ENCODE measurements at places on chromosomes 3 and 15. TPM values are rescaled to one million over a fixed set of nuclear protein-coding genes. Genes with fewer than 3 reads are reported as not detected.

Gene OSTN
- not detected for total RNA-seq

Gene SLC28A2
- not detected for total RNA-seq

Gene ROBO2
- total RNA-seq = 0.23 TPM

GRCh38 chr3:192850451-192850981, 67.1 kb downstream of the MB21D2 start:
- peak overlapping the region; percentile 3 for H3K27ac ChIP-seq
- H3K4me3 ChIP-seq = no peak overlapping the region

- DNase-seq = no peak
- no peak overlapping the region for H3K4me3 ChIP-seq
- peaks cover 3% of the 10 kb centered on the region for H3K36me3 ChIP-seq
- H3K4me1 ChIP-seq = peaks cover 8% of the 10 kb centered on the region
Measured at GRCh38 chr15:59242649-59243048, 36.0 kb downstream of the LDHAL6B start.

- no peaks in the 10 kb centered on the region for H3K36me3 ChIP-seq
- no peak overlapping the region for H3K27ac ChIP-seq
- H3K4me1 ChIP-seq = peaks cover 5% of the 10 kb centered on the region
- peak; percentile 54 for DNase-seq
Measured at GRCh38 chr15:99928429-99928981, 195.3 kb upstream of the LYSMD4 start.

- H3K4me3 ChIP-seq = no peak overlapping the region
- H3K36me3 ChIP-seq = no peaks in the 10 kb centered on the region
- no peaks in the 10 kb centered on the region for H3K27me3 ChIP-seq
- peaks cover 9% of the 10 kb centered on the region for H3K4me1 ChIP-seq
- no peak for DNase-seq
Measured at GRCh38 chr3:125107363-125107762, 51.6 kb upstream of the HEG1 start.

GRCh38 chr15:70025413-70026296, 72.1 kb downstream of the TLE3 start:
- DNase-seq = no peak
- H3K4me1 ChIP-seq = no peaks in the 10 kb centered on the region
- H3K36me3 ChIP-seq = no peaks in the 10 kb centered on the region

DNA sequence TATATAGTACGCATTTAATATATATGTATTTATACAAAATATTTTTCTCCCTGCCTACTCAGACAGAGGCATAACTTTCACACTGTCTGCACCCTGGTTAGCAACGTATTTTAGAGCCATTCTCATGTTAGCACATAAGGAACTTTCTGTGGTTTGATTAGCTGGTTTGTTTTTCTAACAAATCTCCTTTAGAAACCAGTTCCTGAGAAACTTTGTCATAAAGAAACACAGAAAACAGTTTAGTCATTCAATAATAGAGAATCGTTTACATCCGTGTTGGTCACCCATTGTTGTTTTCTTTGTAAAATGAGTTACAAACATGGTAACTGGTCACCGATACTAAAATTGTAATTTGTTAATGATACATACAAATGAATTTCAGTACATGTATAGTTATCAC, 5.9 kb upstream of the NGRN start:
- H3K27ac ChIP-seq = peak overlapping the region; percentile 68
- H3K27me3 ChIP-seq = no peaks in the 10 kb centered on the region
- peak; percentile 79 for DNase-seq
- no peaks in the 10 kb centered on the region for H3K36me3 ChIP-seq
- no peak overlapping the region for H3K4me3 ChIP-seq

Measured in endothelial cell of umbilical vein (primary cell).